Astrocyte (in vitro differentiated cells and primary cell): ENCODE measurements at places on chromosomes 6 and 20.

GRCh38 chr6:146916435-146917025 is 287.7 kb upstream of the STXBP5 start:
- H3K4me3 ChIP-seq = no peak overlapping the region
- H3K4me1 ChIP-seq = peaks cover 34% of the 10 kb centered on the region
- H3K36me3 ChIP-seq = no peaks in the 10 kb centered on the region
- peak overlapping the region; percentile 99 for H3K27ac ChIP-seq
- no peaks in the 10 kb centered on the region for H3K27me3 ChIP-seq

- no peak overlapping the region for H3K4me3 ChIP-seq
- H3K27ac ChIP-seq = no peak overlapping the region
- peaks cover 13% of the 10 kb centered on the region for H3K4me1 ChIP-seq
These were observed 128.4 kb upstream of the ADGRF1 start for GRCh38 chr6:47170617-47170947.

DNA sequence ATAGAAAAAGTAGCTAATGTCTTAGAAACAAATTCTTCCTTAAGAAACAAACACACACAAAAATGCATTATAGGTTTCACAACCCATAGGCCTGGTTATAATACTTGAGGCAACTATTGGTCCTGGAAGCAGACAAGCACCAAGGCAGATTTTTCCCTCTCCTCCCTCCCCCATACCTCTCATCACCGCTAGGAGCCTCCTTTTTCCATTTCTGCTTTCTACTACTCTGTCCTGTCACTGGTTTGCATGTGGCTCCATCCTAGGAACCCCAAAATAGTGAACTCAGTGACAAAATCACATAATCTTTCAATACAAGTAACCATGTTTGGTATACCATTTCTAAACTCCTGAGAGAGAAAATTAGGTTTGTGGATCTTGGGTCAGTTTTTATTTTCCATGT is 66.1 kb downstream of the HMGCLL1 start:
- no peak overlapping the region for H3K4me3 ChIP-seq
- DNase-seq = no peak
- H3K27ac ChIP-seq = no peak overlapping the region
- no peaks in the 10 kb centered on the region for H3K27me3 ChIP-seq
- no peaks in the 10 kb centered on the region for H3K36me3 ChIP-seq
- no peaks in the 10 kb centered on the region for H3K4me1 ChIP-seq

DNA sequence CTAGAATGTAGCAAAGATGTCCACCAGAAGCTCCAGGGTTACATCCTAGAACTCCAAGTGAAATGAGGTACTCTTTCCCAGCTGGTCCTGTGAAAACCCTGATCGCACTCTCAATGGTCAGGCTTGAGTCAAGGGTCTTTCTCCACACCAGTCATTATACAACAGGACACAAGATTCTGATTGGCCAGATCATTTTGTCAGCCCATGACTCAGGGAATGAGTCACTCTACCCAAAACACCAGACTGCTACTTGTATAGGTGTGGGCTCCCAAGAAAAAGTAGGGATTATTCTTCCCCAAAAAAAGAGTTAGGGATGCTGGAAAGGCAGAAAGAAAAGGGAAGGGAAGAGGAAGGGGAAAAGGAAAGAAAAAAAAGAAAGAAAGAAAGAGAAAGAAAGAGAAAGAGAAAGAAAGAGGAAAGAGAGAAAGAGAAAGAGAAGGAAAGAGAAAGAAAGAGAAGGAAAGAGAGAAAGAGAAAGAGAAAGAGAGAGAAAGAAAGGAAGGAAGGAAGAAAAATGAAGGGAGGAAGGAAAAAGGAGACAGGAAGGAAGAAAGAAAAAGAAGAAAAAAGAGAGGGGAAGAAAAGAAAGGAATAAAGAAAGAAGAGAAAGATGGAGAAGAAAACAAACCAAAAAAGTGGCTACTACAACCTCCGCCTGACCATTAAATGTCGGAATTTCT is 30.5 kb downstream of the ANKEF1 start:
- H3K4me1 ChIP-seq = no peaks in the 10 kb centered on the region
- no peaks in the 10 kb centered on the region for H3K36me3 ChIP-seq
- peak; percentile 40 for DNase-seq
- H3K27me3 ChIP-seq = no peaks in the 10 kb centered on the region

- H3K4me3 ChIP-seq = no peak overlapping the region
- no peak overlapping the region for H3K27ac ChIP-seq
- no peaks in the 10 kb centered on the region for H3K4me1 ChIP-seq
- H3K27me3 ChIP-seq = no peaks in the 10 kb centered on the region
These were observed 22.5 kb upstream of the CST3 start for GRCh38 chr20:23659989-23660837.

- DNase-seq = peak; percentile 80
- H3K4me1 ChIP-seq = peaks cover 19% of the 10 kb centered on the region
- no peaks in the 10 kb centered on the region for H3K36me3 ChIP-seq
- peak overlapping the region; percentile 82 for H3K27ac ChIP-seq
These were observed 237.1 kb downstream of the ANKRD60 start for GRCh38 chr20:57991211-57991881.

DNA sequence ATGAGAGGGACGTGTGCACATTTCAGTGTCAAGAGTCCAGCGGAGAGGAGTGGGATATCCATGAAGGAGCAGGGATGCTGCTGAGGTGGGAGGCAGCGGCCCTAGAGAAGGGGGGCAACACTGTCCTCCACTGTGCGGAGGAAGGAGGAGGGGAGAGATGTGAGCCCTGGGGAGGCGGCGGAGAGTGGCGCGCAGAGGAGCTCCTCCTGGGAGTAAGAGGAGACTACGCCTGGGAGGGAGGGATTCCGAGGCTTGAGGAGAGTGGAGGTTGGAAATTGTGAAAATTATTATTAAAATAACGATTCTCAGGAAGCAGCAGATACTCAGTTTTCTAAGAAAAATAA is 142.7 kb downstream of the CEP57L1 start:
- DNase-seq = no peak
- H3K4me3 ChIP-seq = no peak overlapping the region
- H3K27me3 ChIP-seq = no peaks in the 10 kb centered on the region

DNA sequence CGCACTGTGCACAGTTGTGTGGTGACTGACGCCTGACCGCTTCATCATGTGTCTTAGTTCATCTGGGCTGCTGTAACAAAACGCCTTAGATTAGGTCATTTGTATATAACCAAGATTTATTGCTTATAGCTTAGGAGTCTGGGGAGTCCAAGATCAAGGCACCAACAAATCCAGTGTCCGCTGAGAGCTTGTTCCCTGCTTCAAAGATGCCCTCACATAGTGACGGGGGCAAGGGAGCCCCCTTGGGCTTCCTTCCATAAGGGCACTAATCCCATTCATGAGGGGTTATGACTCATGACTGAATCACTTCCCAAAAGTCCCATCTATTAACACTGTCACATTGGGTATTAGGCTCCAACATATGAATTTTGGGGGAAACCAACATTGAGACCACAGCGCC is 34.6 kb downstream of the CYP24A1 start:
- peak overlapping the region; percentile 95 for H3K27ac ChIP-seq
- DNase-seq = peak; percentile 31
- no peaks in the 10 kb centered on the region for H3K36me3 ChIP-seq

GRCh38 chr6:23642849-23643248 is 483.2 kb upstream of the NRSN1 start:
- no peak for DNase-seq
- H3K27ac ChIP-seq = no peak overlapping the region
- H3K4me3 ChIP-seq = no peak overlapping the region
- H3K27me3 ChIP-seq = no peaks in the 10 kb centered on the region
- no peaks in the 10 kb centered on the region for H3K36me3 ChIP-seq

DNA sequence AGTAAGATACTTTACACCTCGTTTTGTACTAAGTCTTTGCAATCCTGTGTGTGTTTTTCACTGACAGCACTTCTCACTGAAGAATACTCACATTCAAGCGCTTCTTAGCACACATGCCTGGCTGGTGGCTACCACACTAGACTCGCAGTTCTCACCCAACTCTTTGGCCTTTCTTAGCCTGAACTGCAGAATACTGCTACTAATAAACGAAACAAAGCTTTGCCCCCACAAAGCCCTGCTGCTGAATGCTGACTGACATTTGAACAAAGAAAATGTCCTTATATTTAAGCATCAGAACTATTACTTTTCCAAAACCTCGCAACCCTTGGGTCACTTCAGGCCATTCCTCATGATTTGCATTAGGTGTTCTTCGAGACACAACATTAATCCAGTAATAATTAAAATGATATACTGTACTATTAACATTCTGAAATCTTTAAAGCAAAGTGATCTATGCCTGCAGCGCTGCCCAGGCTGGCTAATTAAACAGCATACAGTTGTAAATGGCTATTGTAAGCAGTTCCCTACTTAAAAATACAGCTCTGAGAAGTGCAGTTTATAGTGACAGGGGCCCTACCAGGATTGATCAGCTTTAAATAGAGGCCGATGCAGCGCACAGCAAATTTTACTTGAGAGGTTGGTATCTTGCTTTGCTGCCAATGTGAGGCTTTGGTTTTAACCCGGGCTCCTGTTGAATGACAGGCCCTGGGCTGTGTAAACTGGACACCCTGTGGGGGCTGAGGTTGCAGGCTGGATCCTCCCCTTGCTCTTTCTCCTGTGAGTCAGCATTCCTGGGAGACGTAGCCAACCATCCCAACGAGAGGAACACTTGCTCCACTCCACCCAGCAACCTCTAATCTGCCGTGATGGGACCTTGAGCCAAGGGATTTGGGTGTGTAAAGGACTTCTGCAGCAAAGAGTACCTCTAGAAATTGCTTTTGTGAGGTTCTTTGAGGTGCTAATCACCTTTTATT is 899.0 kb downstream of the TFAP2A start:
- H3K4me1 ChIP-seq = peaks cover 27% of the 10 kb centered on the region
- no peak overlapping the region for H3K4me3 ChIP-seq
- H3K36me3 ChIP-seq = no peaks in the 10 kb centered on the region
- DNase-seq = peak; percentile 80
- H3K27ac ChIP-seq = peak overlapping the region; percentile 48

- H3K27ac ChIP-seq = peak overlapping the region; percentile 85
- H3K4me3 ChIP-seq = no peak overlapping the region
- peaks cover 18% of the 10 kb centered on the region for H3K27me3 ChIP-seq
- peaks cover 24% of the 10 kb centered on the region for H3K4me1 ChIP-seq
- no peaks in the 10 kb centered on the region for H3K36me3 ChIP-seq
- peak; percentile 38 for DNase-seq
These were observed 599 bp upstream of the PSORS1C1 start for GRCh38 chr6:31113861-31114540.

DNA sequence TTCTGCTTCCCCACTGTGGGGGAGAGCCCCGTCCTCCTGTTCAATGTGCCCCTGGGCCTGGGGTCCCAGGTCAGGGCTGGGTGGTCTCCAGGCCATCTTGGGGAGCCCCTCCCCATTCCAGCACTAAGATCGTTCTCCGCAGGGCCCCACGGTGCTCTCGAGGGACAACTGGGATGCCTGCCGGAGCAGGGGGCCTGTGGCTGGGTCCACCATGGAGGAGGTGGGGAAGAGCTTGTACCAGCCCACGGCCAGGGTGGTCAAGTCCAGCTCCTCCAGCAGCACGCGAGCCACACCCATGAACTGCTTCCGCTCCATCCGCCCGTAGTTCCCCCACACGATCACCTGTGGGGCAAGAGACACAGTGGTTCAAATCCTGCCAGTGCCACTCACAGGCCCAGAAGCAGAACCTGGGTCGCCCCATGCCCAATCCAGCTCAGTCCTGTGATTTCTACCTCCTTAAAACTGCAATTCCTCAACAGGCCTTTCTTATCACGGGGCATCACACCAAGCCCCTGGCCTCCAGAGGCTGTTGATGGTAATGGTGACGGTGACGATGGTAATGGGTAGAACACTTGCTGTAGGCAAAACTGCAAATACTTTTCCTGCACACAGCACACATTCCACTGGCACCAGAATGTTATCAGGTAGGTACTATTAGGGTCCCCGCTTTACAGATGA is 10.5 kb downstream of the KCNK15 start:
- no peaks in the 10 kb centered on the region for H3K4me1 ChIP-seq
- peaks cover 25% of the 10 kb centered on the region for H3K27me3 ChIP-seq
- no peaks in the 10 kb centered on the region for H3K36me3 ChIP-seq
- H3K4me3 ChIP-seq = no peak overlapping the region
- no peak overlapping the region for H3K27ac ChIP-seq
- no peak for DNase-seq

- DNase-seq = no peak
- no peaks in the 10 kb centered on the region for H3K36me3 ChIP-seq
- no peak overlapping the region for H3K27ac ChIP-seq
- H3K4me3 ChIP-seq = no peak overlapping the region
- no peaks in the 10 kb centered on the region for H3K27me3 ChIP-seq
These were observed 41.5 kb downstream of the GRIK2 start for GRCh38 chr6:101435038-101435437.

GRCh38 chr20:15031546-15032351 is 694.3 kb upstream of the FLRT3 start:
- no peaks in the 10 kb centered on the region for H3K36me3 ChIP-seq
- H3K27me3 ChIP-seq = no peaks in the 10 kb centered on the region
- H3K27ac ChIP-seq = no peak overlapping the region
- no peaks in the 10 kb centered on the region for H3K4me1 ChIP-seq
- no peak for DNase-seq

- H3K36me3 ChIP-seq = no peaks in the 10 kb centered on the region
- peaks cover 5% of the 10 kb centered on the region for H3K4me1 ChIP-seq
- no peak overlapping the region for H3K27ac ChIP-seq
- no peak overlapping the region for H3K4me3 ChIP-seq
- no peaks in the 10 kb centered on the region for H3K27me3 ChIP-seq
These were observed 14.3 kb upstream of the NEDD9 start for GRCh38 chr6:11246722-11247121.

GRCh38 chr6:35718911-35719381 is 17.9 kb upstream of the ARMC12 start:
- peaks cover 17% of the 10 kb centered on the region for H3K4me1 ChIP-seq
- no peak overlapping the region for H3K4me3 ChIP-seq
- H3K27me3 ChIP-seq = peaks cover 3% of the 10 kb centered on the region
- DNase-seq = no peak
- no peak overlapping the region for H3K27ac ChIP-seq
- H3K36me3 ChIP-seq = no peaks in the 10 kb centered on the region

DNA sequence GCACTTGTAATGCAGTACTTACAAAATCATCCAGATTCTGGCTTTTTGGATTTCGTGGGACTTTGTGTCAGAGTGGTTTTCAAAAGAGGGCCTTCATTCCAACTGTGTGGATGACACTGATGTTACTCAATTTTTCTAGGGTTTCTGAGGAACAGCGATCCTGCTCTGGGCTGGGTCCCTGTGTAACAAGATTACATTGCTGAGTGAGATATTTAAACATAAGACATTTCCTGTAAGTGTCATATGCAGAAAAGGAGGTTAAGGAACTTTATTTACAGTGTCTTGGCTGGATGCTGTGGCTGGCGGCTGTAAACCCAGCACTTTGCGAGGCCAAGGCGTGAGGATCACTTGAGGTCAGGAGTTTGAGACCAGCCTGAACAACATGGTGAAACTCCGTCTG is 6.7 kb downstream of the ZFAND3 start:
- H3K36me3 ChIP-seq = no peaks in the 10 kb centered on the region
- H3K27me3 ChIP-seq = no peaks in the 10 kb centered on the region
- H3K4me3 ChIP-seq = no peak overlapping the region
- H3K27ac ChIP-seq = no peak overlapping the region
- no peak for DNase-seq
- H3K4me1 ChIP-seq = peaks cover 17% of the 10 kb centered on the region

GRCh38 chr6:112038756-112039430 is 15.0 kb upstream of the CCN6 start:
- peaks cover 33% of the 10 kb centered on the region for H3K4me1 ChIP-seq
- no peak overlapping the region for H3K4me3 ChIP-seq
- DNase-seq = peak; percentile 55
- H3K27me3 ChIP-seq = no peaks in the 10 kb centered on the region
- peak overlapping the region; percentile 94 for H3K27ac ChIP-seq

GRCh38 chr6:158642097-158642601 is 2.4 kb downstream of the DYNLT1 start:
- peak overlapping the region; percentile 98 for H3K27ac ChIP-seq
- DNase-seq = peak; percentile 92
- peak overlapping the region; percentile 94 for H3K4me3 ChIP-seq
- peaks cover 39% of the 10 kb centered on the region for H3K4me1 ChIP-seq

GRCh38 chr6:149324428-149324827 is 6.9 kb downstream of the TAB2 start:
- no peaks in the 10 kb centered on the region for H3K27me3 ChIP-seq
- no peak overlapping the region for H3K4me3 ChIP-seq
- DNase-seq = no peak
- H3K4me1 ChIP-seq = peaks cover 6% of the 10 kb centered on the region
- H3K27ac ChIP-seq = no peak overlapping the region
